Left kidney (tissue), 8 donors: ENCODE measurements at places on chromosomes 2 and 18. TPM values are rescaled to one million over a fixed set of nuclear protein-coding genes. Genes with fewer than 3 reads are reported as not detected.

FAP gene
- polyA plus RNA-seq = 12.8 TPM

GRCh38 chr2:200270732-200271131 lies 35.8 kb upstream of the SPATS2L start:
- DNase-seq = no peak

GPR45 gene
- not detected for polyA plus RNA-seq

MERTK gene
- polyA plus RNA-seq = 22.9 TPM

- no peak for DNase-seq
These were observed 488.3 kb downstream of the CCDC85A start for GRCh38 chr2:56671973-56672569.

GRCh38 chr2:60527762-60528161 lies 25.7 kb downstream of the BCL11A start:
- DNase-seq = no peak

DNA sequence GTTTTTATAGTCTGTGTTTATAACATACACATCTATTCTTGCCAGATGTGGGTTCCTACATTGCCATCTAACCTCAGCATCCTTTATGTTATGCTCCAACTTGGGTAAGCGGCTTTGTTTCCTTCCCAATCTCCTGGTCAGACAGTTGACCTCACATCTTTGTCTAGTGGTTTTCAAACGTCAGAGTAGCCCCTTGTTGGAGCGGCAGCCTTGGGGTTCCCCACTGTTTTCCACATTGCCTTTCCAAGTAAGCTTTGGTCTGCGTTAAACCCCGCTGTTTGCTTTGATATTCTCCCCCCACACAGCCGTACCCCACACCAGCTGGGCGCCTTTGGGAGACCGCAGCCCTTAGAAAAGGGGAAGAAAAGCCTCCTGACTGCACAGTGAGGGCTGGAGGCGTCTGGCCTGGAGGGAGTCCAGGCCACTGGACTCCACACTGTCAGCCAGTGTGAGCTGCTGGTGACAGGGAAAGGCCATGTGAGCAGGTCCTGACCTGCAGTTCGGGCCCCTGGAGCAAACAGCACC lies 83.3 kb downstream of the MALT1 start:
- no peak for DNase-seq

DNA sequence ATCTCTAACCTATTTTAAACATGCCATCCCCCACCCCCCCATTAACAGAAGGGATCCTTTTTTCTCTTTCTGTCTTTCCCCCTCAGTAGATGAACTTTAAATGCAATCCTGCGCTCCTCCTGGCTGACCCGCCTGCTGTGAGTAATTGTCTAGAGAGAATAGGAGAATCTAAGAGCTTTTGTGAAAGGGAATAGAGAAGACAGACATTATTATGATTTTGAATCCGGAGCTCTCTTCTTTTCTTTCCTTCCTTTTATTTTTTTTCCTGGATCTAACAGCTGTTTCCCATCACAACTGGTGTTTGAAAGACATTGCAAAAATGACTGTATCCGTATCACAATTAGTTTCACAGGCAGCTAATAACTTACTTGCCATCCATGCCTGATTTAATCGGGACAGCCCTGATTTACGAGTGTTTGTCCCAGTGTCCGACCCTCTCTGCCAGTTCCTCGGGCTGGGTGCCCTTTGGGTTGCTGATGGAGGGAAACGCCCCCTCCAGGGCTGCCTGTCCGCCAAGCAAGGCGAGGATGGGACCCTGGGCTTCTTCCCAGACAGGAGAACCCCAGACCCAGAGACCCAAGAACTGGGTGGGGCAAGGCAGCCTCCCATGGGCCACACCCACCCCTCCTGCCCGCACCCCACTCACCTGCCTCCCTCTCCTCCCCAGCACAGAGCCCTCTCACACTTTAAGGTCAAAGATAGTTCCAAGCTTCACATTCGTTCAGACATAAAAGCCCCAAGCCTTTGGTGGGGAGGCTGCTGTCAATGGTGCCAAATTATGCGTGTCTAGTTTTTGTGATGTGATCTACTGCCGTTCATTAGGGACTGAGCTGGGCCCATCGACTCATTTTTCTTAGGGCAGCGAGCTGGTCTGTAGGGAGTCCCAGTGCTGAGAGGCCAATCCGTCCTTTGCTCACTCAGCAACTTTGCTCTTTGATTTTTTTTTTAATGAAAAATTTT lies 231.7 kb downstream of the ZNF516 start:
- DNase-seq = no peak

DHX57 gene
- 59.9 TPM for polyA plus RNA-seq

DNA sequence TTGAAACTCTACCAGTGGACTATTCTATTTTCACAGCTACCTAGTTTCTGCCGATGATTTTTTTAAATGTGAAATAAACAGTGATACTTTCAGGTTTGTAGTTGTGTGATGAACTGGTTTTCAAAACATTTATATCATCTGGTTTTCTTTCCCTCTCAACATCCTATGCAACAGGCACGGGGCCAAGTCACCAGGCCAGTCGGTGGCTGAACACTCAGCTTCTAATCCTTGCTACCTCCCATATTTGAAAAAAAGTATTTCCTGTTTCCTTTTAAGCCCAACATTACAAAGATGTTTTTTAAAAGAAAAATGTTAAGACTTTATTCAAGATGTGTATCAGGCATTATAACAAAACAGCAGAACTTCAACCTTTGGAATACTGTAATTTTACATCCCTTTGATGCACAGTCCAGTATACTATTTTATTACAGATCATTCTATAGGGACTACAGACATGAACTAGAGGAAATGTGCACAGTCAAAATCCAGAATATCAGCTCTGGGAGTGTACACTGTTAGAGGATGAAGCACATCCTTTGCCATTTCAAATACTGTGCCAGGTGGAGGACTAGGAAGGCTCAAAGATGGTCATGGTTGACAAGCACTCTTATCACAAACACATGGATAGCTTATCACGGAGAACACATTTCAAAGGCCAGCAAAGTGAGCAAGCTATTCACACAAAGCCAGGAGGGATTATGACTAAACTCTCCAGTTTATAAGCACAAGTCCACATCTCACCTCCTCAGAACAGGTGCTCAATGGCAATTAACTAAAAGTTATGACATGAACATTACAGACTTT lies 14.6 kb downstream of the MRPL35 start:
- DNase-seq = no peak

ADCYAP1 gene
- polyA plus RNA-seq = 0.10 TPM

DNA sequence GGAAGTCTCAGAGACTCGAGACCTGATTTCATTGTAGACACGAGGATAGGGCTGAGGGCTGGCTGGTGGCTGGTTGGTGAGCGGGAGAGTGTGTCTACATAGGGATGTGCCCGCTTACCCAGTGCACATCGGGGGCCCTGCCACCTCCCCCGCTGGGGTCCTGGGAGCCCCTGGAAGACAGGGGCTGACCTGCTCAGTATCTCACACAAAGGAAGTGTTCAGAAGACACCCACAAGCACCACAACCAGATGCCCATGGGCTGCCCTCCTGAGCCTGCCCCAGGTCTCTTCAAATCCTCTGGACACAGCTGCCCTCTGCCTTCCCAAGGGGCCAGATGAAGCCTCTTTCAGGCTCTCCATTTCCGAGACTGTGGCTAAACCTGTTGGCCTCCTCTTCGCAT lies 43.1 kb downstream of the MYCN start:
- no peak for DNase-seq

- DNase-seq = no peak
These were observed 328.4 kb downstream of the DYSF start for GRCh38 chr2:71781695-71782228.

DNA sequence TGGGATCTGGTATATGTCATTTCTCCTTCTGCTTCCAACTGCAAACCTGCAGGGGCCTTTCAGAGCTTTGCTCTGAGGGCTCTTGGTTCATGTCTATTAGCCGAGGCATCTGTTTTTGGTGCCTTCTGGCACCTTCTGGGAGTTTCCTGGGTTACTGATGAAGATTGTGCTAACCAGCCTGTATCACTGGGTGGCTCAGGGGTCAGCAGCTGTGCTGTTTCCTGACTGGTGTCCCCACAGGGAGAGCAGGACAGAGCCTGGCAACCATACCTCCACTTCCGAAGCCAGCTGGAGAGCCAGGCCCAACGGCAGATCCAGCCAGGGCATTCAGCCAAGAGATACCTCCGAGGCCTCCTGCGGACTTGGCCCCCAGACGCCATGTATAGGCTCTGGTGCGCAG lies 17.5 kb downstream of the KIAA2012 start:
- DNase-seq = no peak

DNA sequence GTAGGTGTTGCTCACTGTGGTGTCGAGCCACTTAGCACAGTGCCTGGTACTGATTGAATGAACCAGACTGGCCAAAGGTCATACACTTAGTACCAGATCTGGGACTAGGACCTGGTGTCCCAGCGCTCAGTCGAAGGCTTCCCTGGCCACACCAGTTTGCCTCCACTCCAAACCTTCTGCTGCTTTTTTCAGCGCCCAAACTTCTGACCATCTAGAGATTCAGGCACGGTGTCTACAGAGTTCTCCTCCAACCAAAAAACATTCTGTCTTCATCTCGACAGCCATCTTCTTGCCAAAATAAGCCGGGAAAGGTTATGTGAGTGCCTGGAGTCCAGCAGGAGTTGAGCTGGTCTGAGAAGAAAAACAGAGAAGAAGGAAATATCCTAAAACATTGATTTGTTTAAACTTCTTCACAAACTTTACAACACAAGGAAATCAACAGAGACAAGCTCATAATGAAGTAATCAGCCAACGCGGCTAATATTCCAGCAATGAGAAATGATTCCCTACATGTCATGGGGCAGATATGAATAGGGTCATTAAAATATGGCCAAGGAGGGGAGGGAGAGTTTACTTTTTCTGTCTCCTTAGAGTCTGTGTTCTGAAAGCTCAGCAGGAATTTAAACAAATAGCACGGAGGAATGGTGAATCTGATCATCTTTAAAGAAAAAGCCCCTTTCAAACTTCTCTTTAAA lies 2.3 kb upstream of the GLI2 start:
- no peak for DNase-seq

GRCh38 chr2:16470936-16471490 lies 194.6 kb downstream of the CYRIA start:
- DNase-seq = peak; percentile 72

GRCh38 chr2:164438490-164439205 lies 182.6 kb downstream of the GRB14 start:
- DNase-seq = no peak

DNA sequence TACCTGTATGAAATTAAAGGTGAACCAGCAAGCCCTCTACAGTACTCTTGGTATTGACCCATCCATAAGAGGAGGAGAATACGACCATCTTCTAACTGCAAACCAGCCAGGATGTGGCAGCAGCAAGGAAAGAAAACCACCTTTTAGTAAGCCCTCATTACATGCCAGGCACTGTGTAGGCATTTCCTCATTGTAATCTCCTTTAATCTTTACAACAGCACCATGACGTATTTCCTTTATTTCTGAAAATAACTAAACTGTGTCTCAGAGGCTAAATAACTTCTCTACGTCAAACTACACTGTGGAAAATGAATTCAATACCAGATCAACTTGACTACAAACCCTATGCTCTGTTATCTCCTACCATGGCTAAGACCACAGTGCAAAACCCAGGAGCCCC lies 18.2 kb downstream of the WDR35 start:
- DNase-seq = no peak

GRCh38 chr2:113157118-113157896 lies 16.5 kb upstream of the PSD4 start:
- DNase-seq = no peak

MC5R gene
- 0.22 TPM for polyA plus RNA-seq

DNA sequence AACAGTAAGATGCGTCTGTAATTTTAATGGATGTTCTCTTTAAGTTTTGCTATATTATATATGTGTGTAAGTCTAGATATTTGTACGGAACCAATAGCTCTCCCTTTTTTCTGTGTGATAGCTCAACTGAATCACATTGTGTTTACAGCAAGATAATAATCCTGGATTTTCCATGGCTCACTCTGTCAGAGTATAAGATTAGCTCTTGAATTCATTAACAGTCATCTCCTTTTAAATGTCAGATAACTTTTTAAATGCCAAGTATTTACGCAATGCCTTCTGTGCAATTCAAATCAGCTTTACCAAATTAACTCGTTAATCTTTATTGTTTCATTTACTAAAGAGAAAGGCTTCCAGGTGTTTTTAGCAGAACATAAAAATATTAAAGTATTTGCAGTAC lies 76.9 kb downstream of the KIAA2012 start:
- DNase-seq = no peak
